ENCODE measurements at places on chromosomes 5 and 9. TPM values are rescaled to one million over a fixed set of nuclear protein-coding genes. Genes with fewer than 3 reads are reported as not detected.

DNA sequence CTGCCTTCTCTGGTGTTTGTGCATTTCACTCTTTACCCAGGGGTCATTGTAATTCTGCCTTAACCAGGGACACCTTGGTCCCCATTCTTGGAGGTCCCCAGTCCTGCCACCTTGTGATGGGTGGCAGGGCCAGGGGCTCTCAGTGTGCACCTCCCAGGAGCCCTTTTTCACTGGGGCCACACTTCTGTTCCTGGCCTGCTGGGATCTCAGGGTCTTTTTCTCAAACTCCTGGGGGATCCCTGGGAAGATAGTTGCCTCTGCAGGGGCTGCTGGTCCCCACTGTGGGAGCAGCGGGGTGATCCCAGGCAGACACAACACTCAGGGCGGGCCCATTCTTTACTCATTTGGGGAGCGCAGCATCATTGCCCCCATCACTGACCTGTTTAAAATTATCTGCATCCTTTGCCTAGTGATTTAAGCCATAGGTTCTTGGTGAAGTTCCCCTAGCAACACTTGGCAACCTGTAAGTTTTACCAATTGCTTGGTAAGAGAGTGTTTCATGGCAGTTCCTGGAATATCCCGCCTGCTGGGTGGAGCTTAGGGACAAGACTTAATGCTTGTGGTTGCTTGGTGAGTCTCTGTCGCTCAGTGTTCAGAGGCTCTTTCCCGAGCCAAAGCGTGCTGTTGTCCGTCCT lies 15.7 kb downstream of the PHF2 start:
- peak; percentile 34 for DNase-seq
- H3K36me3 ChIP-seq: no peaks in the 10 kb centered on the region
- H3K4me1 ChIP-seq: no peaks in the 10 kb centered on the region
- no peak overlapping the region for H3K27ac ChIP-seq
- H3K4me3 ChIP-seq: no peak overlapping the region

DNA sequence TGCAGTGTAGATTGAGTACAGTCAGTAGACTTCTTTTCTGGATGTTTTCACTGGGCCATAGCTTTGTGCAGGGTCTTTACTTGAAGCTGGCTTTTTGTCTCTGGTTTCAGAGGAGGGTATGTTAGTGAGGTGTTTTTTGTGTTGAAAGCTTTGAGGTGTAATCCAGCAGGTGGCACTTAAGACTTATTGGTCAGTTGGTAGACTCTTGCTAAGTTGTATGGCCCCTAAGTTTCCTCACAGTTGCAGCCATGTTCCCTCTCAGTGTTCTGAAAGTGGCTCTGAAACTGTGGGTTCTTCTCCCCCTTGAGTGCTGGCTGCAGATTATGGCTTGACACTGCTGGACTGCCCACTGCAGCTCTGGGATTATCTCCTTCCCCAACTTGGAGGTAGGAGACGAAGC lies 55.7 kb upstream of the SLC44A1 start:
- H3K27ac ChIP-seq: no peak overlapping the region
- H3K27me3 ChIP-seq: no peaks in the 10 kb centered on the region
- peaks cover 3% of the 10 kb centered on the region for H3K4me1 ChIP-seq
- no peak for DNase-seq

The KCNV2 gene
- total RNA-seq: not detected

- no peak overlapping the region for H3K4me3 ChIP-seq
- no peaks in the 10 kb centered on the region for H3K36me3 ChIP-seq
- DNase-seq: no peak
- H3K27ac ChIP-seq: no peak overlapping the region
These were observed 67.8 kb downstream of the COL23A1 start for GRCh38 chr5:178522361-178522760.

The DMGDH gene
- total RNA-seq: 5.2 TPM

DNA sequence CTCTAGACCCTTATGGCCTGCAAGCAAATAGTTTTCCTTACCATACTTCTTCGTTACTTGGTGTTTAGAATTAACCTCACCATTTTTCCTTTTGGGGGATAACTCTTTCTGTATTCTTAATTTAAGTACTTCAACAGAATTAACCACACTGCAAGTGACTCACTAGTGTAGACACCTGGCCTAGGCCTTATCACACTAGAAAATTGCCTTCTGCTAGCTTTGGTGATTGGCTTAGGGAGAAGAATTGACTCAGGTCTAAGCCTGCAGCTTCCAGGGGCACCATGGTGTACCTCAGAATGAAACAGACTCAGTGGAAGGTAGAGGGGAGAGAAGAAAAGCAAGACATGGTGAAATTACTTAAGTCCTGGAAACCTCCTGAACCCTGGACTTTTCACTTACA lies 112.8 kb upstream of the HMHB1 start:
- no peaks in the 10 kb centered on the region for H3K4me1 ChIP-seq
- DNase-seq: no peak
- no peak overlapping the region for H3K4me3 ChIP-seq

- H3K36me3 ChIP-seq: no peaks in the 10 kb centered on the region
- H3K27ac ChIP-seq: peak overlapping the region; percentile 94
- peak overlapping the region; percentile 48 for H3K4me3 ChIP-seq
These were observed 618 bp downstream of the TNPO1 start for GRCh38 chr5:72817076-72817481.

GRCh38 chr5:68652534-68652965 lies 437.0 kb downstream of the PIK3R1 start:
- H3K36me3 ChIP-seq: no peaks in the 10 kb centered on the region
- no peaks in the 10 kb centered on the region for H3K27me3 ChIP-seq
- no peak for DNase-seq
- no peak overlapping the region for H3K27ac ChIP-seq
- H3K4me3 ChIP-seq: no peak overlapping the region
- H3K4me1 ChIP-seq: peaks cover 3% of the 10 kb centered on the region

The IL3 gene
- total RNA-seq: not detected

- no peaks in the 10 kb centered on the region for H3K36me3 ChIP-seq
- no peaks in the 10 kb centered on the region for H3K4me1 ChIP-seq
- H3K27ac ChIP-seq: no peak overlapping the region
- DNase-seq: no peak
These were observed 47.3 kb upstream of the SLC28A3 start for GRCh38 chr9:84387821-84388220.

Measured in aorta (tissue), 5 donors.